ENCODE measurements at places on chromosomes 6 and 20. TPM values are rescaled to one million over a fixed set of nuclear protein-coding genes. Genes with fewer than 3 reads are reported as not detected.
A peak's percentile ranks its signal among the peaks of the same experiment; 100 is the strongest.

GRCh38 chr6:4413073-4413472 is 277.7 kb upstream of the ECI2 start:
- no peaks in the 10 kb centered on the region for H3K27me3 ChIP-seq
- no peak overlapping the region for H3K27ac ChIP-seq
- DNase-seq: no peak
- H3K4me1 ChIP-seq: no peaks in the 10 kb centered on the region
- H3K36me3 ChIP-seq: no peaks in the 10 kb centered on the region

DNA sequence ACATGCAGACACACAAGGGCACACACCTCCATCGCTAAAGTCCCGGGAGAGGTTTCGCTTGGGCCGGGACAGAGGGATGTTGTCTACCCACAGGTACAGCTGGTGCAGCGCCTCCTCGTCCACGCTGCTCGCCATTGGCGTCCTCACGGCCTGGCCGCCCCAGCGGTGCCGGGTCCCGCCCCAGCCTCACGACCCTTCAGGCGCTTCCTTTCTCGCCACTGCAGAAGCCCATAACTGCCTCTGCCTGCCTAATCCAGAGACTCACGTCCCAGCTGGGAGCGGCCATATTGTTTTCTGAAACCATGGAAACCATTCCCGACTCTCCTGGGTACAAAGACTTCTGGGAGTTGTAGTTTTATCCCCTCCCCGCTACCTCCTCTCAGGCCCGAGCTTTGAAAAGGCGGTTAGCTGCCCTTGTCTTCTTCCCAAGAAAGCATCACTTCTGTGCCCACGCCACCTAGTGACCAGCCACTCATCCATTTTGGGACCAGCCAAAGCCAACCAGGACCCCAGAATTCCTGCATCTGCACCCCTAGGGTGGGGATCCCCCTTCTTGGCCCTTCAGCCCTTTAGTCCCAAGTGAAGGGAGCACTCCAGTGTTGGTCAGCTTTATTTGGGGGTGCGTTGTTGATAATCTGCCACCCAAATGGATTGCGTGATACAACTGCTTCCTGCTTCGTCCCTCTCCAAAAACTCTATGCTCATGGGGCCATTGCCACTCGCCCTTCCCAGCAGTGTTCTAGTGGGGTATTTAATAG is at the start of gene SPEF1:
Gene SPEF1, minus strand, starts transcription at position 296 of the 758 bp plus-strand sequence. Its CDS starts 161 bp downstream, at position 135.
- H3K27ac ChIP-seq: peak within 1 kb of the TSS; percentile 15
- H3K4me1 ChIP-seq: no peaks in the 10 kb centered on the region
- peak; percentile 87 for DNase-seq
- H3K36me3 ChIP-seq: peaks cover 6% of the 10 kb centered on the region
- no peak within 1 kb of the TSS for H3K4me3 ChIP-seq

DNA sequence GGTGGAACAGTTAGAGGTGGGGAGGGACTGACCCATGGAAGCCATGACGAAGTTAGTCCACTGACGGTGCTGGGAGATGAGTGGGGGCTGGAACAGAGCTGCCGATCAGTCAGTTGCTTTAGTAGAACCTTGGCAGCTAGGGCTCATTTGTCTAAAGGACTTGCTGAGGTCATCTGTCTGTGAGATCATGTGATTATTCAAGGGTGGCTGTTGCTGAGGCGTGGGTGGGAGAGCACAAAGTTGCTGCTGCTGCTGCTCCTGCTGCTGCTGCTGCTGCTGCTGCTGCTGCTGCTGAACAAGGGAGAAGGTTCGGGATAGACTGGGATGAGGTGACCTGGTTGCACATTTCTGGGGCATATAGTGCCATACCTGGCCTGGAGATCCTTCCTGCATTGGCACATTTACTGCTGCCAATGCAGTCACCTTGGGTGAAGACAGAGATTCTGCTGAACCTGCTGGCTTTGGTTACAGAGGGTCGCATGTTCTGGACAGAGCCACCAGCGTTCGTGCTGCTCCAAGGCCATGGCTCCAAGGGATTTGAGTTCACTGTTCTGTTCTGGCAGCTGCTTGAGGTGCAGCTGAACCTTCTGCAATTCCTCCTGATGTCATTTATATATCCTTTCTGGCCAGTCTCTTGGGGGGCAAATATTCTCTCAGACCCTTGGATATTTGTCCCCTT is 840.5 kb downstream of the HACE1 start:
- H3K36me3 ChIP-seq: no peaks in the 10 kb centered on the region
- H3K27ac ChIP-seq: no peak overlapping the region
- no peak overlapping the region for H3K4me3 ChIP-seq
- H3K27me3 ChIP-seq: no peaks in the 10 kb centered on the region
- no peaks in the 10 kb centered on the region for H3K4me1 ChIP-seq
- DNase-seq: no peak

DNA sequence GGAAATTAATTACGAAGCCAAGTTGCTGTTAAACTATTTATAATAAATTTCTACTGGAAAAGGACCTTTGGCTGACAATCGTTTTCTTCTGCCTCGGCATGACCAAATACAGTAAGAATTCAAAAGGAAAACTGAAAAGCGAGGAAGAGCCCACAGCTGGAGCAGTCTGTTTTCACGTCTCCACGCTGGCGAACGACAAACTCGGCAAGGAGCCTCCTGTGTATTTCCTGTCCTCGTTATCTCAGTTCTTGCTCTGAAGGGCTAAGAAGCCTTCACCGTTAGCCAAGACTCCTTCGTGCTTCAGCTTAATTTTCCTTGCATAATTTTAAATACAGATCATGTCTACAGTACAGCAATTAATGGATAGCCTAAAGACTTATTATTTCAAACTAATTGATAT is 214.3 kb upstream of the PLCB4 start:
- H3K27me3 ChIP-seq: no peaks in the 10 kb centered on the region
- DNase-seq: no peak
- H3K27ac ChIP-seq: peak overlapping the region; percentile 46
- H3K4me1 ChIP-seq: no peaks in the 10 kb centered on the region
- no peak overlapping the region for H3K4me3 ChIP-seq

UBR2 gene
- total RNA-seq: 18.6 TPM

NHLRC1 gene
- 2.4 TPM for total RNA-seq

DNA sequence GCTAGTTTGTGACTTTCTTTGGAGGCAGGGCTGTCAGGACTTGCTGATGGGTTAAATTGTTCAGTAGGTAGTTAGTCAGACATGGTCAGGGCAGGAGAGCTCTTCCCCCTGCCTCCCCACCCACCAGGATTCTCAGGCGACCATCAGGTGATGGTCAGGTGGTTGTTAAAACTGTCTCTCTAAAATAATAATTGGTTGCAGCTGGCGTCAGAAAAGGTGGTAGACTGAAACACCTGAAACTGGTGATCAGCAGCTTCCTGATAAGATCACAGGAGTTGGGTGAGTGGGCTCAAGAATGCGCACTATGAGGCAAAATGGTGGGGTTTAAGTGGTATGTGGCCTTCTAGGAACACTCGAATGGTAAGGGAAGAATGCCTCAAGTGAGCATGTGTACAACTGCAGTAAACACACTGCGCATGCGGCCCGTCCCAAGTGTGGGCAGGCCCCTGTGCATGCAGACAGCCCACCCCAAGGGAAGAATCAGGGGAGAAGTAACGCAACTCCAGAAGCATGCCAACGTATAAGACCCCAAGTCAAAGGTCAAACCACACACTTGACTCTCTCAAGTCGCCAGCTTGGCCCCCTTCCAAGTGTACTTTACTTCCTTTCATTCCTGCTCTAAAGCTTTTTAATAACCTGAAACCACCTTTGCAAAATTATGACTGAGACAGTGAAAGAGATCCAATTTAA is 7.9 kb upstream of the BLCAP start:
- no peak for DNase-seq
- H3K4me3 ChIP-seq: no peak overlapping the region
- no peaks in the 10 kb centered on the region for H3K36me3 ChIP-seq
- H3K27me3 ChIP-seq: no peaks in the 10 kb centered on the region

DNA sequence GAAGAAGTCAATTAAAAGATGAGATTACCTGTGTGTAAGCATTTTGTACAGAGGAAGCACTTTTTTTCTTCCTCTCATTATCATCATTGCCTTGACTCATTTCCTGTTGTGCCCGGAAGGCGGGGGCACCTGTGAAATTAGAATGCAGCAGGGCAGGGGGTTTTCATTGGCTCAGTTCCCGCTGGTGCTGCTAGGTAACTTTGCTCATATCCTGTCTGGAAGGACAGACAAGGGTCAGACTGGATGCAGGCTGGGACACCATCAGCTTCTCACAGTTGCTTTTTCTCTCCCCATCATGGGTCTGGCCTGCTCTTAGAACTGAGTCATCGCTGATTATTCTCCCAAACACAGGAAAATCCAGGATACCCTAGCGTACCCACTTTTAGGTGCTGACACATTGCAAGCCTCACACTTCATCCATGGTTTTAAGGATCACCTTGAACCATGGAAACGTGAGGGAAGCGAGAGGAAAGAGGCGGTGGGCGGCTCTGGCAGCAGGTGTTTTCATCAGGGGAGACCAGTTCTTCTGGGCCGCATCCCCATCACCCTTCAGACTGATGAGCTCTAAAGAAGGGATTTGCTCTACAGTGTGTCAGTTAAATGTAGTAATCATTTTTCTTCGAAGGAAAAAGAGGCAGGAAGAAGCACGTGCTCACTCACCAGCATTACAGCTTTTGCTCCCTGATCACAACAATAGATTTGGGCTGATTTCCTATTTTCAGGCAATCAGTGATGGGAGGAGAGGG is 195.7 kb upstream of the SASH1 start:
- no peaks in the 10 kb centered on the region for H3K36me3 ChIP-seq
- H3K4me3 ChIP-seq: no peak overlapping the region
- H3K27me3 ChIP-seq: no peaks in the 10 kb centered on the region
- no peak overlapping the region for H3K27ac ChIP-seq
- DNase-seq: no peak
- H3K4me1 ChIP-seq: no peaks in the 10 kb centered on the region

- H3K4me3 ChIP-seq: no peak overlapping the region
- no peaks in the 10 kb centered on the region for H3K36me3 ChIP-seq
- H3K27ac ChIP-seq: no peak overlapping the region
- no peak for DNase-seq
- no peaks in the 10 kb centered on the region for H3K4me1 ChIP-seq
Measured at GRCh38 chr6:12232339-12232738, 57.8 kb upstream of the EDN1 start.

SDCBP2 gene
- 3.9 TPM for total RNA-seq

PARD6B gene
- 4.4 TPM for total RNA-seq

PAK5 gene
- not detected for total RNA-seq

GRCh38 chr20:50093240-50093639 is 19.7 kb downstream of the UBE2V1 start:
- H3K4me1 ChIP-seq: peaks cover 24% of the 10 kb centered on the region
- H3K4me3 ChIP-seq: no peak overlapping the region
- H3K27ac ChIP-seq: no peak overlapping the region
- DNase-seq: no peak

DNA sequence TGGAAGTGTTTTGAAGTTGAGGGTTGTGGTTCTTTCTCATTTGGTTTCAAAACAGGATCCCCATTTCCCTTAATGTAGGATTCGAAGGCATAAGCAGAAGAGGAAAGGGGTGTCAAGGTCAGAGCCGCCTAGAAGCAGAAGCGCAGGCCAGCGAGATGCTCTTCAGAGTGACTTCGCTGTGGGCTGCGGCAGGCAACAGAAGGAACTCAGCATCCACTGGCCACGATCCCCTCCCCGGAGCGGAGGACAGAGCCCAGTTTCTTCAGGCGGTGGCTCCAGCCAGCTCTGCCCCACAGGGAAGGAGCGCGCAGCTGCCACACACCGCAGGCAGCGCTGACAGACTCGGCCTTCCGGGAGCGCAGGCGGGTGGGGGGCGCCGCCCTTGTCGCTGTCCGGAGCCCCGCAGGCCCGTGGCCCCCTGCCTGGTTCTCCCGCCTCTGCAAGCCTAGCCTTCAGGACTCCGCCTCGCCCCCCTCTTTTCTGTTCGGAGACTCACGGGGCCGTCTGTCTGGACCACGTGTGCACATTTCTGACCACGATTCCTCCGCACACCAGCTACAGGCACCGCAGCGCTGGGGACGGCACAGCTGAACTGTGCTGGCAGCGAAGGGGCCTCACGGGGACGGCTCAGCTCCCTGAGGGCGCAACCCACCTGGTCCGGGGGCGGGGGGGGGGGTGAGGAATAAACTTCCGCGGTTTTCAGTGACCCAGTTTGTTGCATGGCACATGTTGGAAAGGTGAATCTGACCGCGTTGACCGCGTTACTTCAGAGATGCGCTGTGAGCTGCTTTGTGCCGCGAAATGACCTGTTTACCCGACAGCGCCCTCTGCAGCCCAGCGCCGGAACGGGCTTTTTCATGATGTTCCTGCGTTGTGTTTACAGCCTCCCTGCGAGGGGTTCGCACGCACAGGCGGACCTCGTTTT is 26.1 kb downstream of the TTLL2 start:
- H3K27ac ChIP-seq: peak overlapping the region; percentile 45
- peak; percentile 64 for DNase-seq
- no peaks in the 10 kb centered on the region for H3K27me3 ChIP-seq
- no peaks in the 10 kb centered on the region for H3K36me3 ChIP-seq
- H3K4me1 ChIP-seq: no peaks in the 10 kb centered on the region

BMP2 gene
- total RNA-seq: 8.9 TPM

- H3K4me3 ChIP-seq: no peak overlapping the region
- H3K27ac ChIP-seq: no peak overlapping the region
- no peaks in the 10 kb centered on the region for H3K4me1 ChIP-seq
- H3K36me3 ChIP-seq: no peaks in the 10 kb centered on the region
Measured at GRCh38 chr6:113406048-113406695, 451.0 kb upstream of the MARCKS start.

DNA sequence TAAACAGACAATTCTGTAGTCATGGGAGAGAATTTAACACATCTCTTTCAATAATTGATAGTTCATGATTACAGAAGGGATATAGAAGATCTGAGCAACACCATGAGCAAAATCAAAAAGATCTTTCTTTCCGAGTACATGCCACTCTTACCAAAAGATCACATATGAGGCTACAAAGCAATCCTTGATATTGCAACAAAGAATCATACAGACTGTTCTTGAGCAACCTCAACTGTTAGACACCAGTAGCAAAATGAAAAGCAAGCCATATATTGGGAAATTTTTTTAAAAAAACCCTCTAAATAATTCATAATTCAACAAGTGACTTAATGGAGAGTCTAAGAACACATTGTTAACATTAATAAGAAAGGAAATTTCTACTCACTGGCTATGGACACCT is 3.6 kb upstream of the CD83 start:
- no peaks in the 10 kb centered on the region for H3K27me3 ChIP-seq
- H3K36me3 ChIP-seq: no peaks in the 10 kb centered on the region
- peaks cover 8% of the 10 kb centered on the region for H3K4me1 ChIP-seq
- H3K27ac ChIP-seq: no peak overlapping the region
- no peak for DNase-seq

DNA sequence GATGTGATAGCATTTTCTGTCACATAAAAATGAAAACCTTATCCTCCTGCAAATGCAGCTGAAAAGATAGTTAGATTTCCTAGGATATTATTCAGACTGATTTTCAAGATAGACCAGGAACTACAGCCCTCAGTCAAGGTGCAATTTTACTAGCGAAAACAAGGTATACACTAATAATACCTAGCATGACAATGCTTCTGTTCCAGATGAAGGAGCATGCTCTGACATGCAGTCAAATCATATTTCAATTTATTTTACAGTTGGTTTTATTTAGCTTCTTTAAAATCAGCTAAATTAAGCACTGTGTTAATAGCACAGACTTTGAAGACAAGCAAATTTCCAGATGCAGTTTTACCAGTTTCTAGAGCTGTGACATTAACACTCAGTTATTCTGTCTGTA is 14.2 kb upstream of the TNFAIP3 start:
- H3K27ac ChIP-seq: no peak overlapping the region
- DNase-seq: no peak
- no peaks in the 10 kb centered on the region for H3K36me3 ChIP-seq
- no peaks in the 10 kb centered on the region for H3K4me1 ChIP-seq
- no peak overlapping the region for H3K4me3 ChIP-seq

Data from right atrium auricular region (tissue), 2 donors.